ENCODE measurements at places on chromosomes 6 and 20.
A peak's percentile ranks its signal among the peaks of the same experiment; 100 is the strongest.

DNA sequence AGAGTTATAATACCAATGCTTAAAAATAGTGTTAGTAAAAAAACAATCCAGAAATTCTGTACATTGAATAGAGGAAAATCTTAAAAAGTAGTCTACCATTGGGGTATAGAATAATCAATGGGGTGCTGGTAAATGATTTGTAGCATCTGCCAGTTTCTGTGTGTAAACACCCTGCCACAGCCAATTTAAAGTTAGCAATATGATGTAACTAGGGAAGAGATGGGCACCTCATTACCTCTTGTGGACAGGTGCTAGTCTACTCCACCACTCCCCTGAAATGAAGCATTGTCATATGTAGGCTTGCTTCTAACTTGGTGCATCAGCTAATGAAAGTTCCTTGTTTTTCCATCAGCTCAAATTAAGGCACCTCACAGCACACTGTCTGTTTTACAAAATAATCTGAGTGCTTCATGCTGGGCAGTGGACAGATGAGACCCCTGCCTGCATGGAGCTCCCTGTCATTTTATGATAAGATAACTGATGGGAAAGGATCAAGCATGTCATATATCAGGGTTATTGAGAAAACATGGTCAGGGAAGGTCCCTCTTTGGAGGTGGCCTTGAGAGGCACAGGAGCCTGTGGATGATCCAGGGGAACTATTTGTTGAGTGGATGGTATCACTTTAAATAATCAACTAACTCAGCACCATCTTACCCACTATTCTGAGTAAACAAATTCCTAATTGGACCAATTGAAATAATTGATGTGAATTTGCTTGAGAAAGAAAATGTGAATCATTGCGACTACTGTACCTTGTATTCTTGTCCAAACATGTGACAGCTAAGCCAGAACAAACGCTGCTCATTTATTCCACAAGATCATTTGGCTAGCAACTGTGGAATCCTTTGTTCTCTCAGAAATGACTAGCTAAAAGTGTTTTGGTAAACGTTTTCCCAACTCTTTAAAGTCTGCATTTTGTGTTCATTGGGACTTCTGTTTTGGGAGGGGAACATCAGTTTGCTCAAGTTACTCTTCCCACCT is 45.9 kb upstream of the CSE1L start:
- DNase-seq = no peak

DNA sequence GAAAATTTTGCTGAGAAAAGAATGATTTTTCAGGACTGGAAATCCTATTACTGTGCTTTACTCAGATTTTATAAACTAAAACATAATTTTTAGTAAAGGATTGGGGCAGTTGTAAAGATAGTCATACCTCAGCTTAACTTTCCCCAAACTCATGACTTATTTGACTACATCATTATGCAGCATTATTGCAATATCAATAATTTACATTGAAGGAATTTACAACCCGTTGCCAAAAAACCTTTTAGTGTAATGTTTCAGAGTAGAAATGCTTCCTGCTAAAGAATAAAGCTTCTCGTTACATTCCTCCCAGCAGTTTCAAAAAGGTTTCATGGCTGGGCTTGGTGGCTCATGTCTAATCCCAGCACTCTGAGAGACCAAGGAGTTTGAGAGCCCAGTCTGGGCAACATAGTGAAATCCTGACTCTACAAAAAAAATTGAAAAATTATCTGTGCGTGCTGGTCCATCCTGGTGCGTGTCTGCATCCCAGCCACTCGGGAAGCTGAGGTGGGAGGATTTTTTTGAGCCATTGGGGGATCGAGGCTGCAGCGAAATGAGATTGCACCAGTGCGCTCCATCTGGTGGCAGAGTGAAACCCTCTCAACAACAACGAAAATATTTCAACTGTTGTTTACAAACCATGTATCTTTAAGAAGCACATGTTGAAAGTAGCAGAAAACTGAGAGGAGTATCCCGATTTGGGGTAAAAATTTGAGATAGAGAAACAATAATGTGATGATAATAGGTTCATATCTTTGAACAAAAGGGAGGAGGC is 4.4 kb downstream of the AMD1 start:
- DNase-seq = peak; percentile 41

GRCh38 chr6:64694356-64694755 is 1012.7 kb downstream of the EYS start:
- DNase-seq = no peak

DNA sequence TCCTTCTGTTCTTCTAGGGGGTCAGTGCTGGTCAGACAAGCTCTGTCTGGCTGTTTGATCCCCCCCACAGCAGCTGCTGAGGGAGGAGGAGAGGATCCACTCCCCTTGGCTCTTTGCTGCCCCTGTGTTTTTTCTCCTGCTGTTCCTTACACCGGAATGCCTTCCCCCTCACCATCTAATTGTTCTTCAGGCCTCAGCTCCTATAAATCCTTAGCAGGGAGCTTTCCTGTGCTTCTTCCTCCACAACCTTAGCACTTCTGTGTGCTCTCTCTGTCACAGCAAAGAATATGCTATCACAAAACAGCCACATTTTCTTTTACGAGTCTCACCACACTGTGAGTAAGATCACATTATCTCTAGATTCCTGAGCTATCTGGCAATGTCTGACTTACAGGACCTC is 196.6 kb downstream of the OTOR start:
- no peak for DNase-seq

DNA sequence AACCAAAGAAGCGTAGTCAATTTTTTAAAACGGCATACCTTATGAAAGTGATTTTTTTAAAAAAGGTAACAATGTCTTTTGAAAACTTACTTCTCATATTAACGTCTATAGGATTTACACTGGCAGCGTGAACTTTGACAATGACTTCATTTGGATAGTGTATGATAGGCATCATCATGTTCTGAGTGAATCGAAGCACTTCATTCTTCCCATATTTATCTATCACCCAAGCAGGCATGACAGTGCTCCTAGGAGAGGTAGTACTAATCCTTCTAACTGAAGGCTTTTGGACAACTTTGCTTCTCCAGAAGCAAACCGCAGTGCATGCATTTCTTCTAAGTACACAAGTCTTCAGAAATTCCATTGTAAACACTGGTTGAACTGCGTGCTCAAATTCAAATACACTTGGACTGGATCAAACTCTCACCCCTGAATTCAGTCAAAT is 618 bp downstream of the RTN4IP1 start:
- DNase-seq = no peak

- DNase-seq = peak; percentile 72
Measured at GRCh38 chr6:163263196-163263595, 151.3 kb upstream of the QKI start.

- no peak for DNase-seq
Measured at GRCh38 chr6:6566766-6567165, 21.8 kb upstream of the LY86 start.

DNA sequence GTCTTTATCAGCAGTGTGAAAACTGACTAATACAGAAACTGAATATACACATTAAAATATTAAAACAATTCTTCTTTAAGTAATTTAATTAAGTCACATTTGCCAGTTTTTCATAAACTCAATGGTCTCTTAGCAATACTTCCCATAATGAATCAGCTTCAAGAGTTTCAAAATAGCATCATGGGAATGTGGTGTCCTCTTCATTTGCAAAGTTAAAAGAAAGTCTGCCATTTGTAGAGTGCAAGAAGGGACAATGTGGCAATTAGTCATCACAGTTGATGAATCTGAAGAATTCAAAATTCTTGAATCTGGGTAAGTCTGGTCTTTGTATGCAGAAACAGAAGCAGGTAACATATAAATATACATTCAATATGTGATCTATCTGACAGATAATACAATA is 38.7 kb downstream of the SYNE1 start:
- no peak for DNase-seq

DNA sequence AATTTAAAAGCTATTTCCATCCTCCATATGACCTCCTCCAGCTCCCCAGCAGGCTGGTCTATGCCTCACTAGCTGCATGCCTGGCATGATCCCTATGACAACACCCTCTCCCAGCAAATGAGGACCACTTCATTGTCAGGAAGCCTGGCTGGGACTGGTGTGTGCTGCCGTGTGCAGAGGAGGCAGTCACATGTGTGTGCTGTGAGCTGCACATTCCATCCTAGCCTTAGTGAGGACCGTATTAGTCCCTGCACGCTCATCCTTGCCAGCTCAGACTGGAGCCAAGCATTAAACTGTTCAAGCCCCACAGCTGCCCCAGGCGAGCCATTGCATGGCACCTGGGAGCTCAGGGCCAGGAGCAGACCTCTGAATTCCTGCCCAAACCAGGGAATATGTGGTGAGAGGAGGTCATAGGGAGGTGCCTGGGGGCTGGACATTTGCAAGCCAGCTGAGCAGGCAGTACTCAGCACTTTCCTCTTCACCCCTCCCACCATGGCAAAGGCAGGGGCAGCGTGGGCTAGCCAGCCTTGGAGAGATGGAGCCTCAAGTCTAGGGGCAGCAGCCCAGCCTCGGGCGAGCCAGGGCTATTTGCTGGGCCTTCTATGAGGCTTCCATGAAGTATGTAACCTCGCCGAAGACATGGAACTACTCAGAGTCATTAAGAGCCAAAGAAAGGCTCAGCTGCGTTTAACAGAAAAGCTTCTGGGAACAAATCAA is 8.7 kb upstream of the CCN5 start:
- DNase-seq = no peak

GRCh38 chr6:157767775-157768156 is 55.3 kb upstream of the SNX9 start:
- no peak for DNase-seq

- no peak for DNase-seq
Measured at GRCh38 chr20:53809217-53809616, 215.6 kb upstream of the ZNF217 start.

DNA sequence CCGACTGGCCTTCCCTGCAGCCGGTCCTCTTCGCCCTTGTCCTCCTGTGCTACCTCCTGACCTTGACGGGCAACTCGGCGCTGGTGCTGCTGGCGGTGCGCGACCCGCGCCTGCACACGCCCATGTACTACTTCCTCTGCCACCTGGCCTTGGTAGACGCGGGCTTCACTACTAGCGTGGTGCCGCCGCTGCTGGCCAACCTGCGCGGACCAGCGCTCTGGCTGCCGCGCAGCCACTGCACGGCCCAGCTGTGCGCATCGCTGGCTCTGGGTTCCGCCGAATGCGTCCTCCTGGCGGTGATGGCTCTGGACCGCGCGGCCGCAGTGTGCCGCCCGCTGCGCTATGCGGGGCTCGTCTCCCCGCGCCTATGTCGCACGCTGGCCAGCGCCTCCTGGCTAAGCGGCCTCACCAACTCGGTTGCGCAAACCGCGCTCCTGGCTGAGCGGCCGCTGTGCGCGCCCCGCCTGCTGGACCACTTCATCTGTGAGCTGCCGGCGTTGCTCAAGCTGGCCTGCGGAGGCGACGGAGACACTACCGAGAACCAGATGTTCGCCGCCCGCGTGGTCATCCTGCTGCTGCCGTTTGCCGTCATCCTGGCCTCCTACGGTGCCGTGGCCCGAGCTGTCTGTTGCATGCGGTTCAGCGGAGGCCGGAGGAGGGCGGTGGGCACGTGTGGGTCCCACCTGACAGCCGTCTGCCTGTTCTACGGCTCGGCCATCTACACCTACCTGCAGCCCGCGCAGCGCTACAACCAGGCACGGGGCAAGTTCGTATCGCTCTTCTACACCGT is 6.1 kb downstream of the UBD start:
- no peak for DNase-seq

DNA sequence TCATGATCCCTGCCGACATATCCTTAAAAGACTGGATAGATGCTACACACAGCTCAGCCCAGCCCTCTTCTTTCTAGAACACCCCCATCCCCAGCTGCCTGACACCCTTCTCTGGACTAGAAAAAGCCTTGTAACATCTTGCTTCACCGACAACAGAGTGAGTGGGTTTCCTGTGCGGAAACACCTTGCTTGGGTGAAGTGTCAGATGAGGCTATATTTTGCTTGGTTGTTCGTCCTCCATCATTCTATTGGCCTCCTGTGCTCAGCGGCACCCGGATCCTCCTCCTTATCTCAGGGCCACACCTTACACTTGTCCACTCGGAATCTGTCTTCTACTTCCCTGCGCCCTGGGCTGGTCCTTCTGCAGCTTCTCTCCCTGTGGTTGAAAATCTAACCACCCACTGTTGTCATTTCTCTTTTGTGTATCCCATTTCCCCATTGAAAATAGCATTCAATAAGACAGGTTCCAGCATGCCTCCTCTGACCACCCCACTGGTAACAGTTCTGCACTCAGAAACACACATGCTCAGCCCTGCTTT is 101.3 kb upstream of the MLN start:
- no peak for DNase-seq

GRCh38 chr6:10215326-10216110 is 199.4 kb downstream of the TFAP2A start:
- no peak for DNase-seq

- DNase-seq = no peak
Measured at GRCh38 chr6:27111743-27112142, 135.8 kb upstream of the PRSS16 start.

- no peak for DNase-seq
Measured at GRCh38 chr6:129890701-129891100, 29.6 kb upstream of the TMEM244 start.

GRCh38 chr20:53312957-53313356 is 280.7 kb downstream of the ZNF217 start:
- DNase-seq = no peak

GRCh38 chr6:31399589-31400466 is 3.6 kb upstream of the MICA start:
- peak; percentile 66 for DNase-seq

- DNase-seq = no peak
Measured at GRCh38 chr6:100001915-100002388, 7.9 kb upstream of the MCHR2 start.

GRCh38 chr20:36833275-36834020 is 42.5 kb upstream of the TLDC2 start:
- peak; percentile 38 for DNase-seq

DNA sequence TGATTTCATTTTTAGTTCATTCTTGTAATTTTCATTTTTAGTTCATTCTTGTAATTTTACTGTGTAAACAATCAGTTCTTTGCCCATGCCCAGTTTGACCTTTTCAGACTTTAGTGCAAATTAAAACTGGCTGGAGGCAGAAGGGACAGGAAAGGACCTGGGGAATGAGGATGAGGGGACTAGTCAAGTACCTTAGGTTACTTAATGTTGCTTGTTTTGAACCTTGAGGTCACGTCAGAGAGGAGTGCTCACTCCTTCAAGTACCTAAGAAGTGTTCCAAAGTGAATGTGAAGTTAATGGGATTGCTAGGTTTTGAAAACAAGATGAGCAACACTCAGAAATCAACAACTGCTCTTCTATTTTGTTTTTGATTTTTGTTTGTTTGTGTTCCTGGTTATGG is 82.5 kb downstream of the FOXO3 start:
- no peak for DNase-seq
